ENCODE measurements at places on chromosomes 5 and 9.

DNA sequence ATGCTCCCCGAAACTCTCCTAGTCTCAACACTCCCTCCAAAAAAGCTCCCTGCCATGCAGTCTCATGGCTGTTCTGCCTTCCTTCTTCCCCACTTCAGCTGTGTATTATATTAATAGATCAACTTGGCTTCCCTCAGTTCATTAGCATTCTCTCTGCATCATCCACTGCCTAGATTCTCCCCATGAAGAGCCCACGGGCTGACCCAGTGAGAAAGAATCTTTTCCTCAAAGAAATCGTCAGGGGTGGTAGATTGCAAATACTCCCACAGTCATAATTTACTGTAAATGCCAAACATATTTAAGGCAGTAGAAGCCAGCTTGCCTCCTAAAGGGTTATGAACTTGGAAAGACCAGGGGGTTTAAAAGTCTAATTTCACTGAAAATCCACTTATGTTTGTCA is 33.5 kb downstream of the GNA14 start:
- DNase-seq = no peak

- no peak for DNase-seq
Measured at GRCh38 chr5:53908757-53909156, 348.3 kb downstream of the NDUFS4 start.

- no peak for DNase-seq
Measured at GRCh38 chr5:55481293-55481855, 53.4 kb downstream of the PLPP1 start.

GRCh38 chr9:135718616-135719015 is 16.6 kb downstream of the KCNT1 start:
- DNase-seq = no peak

GRCh38 chr9:14030375-14031059 is 283.4 kb downstream of the NFIB start:
- DNase-seq = no peak

GRCh38 chr5:62778316-62779009 is 199.8 kb downstream of the LRRC70 start:
- DNase-seq = no peak

GRCh38 chr9:34256987-34257585 is 72.0 kb downstream of the KIF24 start:
- no peak for DNase-seq

- DNase-seq = no peak
Measured at GRCh38 chr9:13607481-13608441, 328.3 kb upstream of the MPDZ start.

DNA sequence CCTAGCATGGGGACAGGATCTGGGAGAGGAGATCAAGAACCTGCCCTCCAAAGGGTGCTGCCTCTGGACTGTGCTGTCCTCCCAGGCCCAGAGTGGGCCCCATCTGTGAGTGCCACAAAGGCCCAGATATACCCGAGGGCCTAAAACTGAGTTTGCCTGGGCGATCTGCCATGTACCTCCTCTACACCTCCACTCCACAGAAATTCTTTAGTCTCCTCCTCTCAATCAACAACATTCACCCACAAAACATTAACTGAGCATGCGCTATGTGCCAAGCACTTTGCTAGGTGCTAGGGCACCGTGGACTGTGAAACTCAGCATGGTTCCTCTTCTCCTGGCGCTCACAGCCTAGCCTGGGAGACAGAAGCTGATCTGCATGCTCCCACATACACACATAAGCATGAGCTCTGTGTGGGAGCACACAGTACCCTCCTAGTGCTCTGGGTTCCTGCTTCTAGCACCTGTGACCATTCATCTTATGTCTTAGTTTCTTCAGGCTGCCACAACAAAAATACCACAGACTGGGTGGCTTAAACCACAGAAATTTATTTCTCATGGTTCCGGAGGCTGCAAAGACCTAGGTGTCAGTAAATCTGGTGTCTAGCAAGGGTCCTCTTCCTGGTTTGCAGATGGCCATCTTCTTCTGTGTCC is 82.0 kb upstream of the FSTL4 start:
- DNase-seq = no peak

- DNase-seq = no peak
Measured at GRCh38 chr5:178234121-178234749, 1.6 kb upstream of the PHYKPL start.

GRCh38 chr5:143924311-143924978 is 112.5 kb downstream of the HMHB1 start:
- no peak for DNase-seq

- no peak for DNase-seq
Measured at GRCh38 chr5:122304471-122305215, 7.4 kb upstream of the SNCAIP start.

DNA sequence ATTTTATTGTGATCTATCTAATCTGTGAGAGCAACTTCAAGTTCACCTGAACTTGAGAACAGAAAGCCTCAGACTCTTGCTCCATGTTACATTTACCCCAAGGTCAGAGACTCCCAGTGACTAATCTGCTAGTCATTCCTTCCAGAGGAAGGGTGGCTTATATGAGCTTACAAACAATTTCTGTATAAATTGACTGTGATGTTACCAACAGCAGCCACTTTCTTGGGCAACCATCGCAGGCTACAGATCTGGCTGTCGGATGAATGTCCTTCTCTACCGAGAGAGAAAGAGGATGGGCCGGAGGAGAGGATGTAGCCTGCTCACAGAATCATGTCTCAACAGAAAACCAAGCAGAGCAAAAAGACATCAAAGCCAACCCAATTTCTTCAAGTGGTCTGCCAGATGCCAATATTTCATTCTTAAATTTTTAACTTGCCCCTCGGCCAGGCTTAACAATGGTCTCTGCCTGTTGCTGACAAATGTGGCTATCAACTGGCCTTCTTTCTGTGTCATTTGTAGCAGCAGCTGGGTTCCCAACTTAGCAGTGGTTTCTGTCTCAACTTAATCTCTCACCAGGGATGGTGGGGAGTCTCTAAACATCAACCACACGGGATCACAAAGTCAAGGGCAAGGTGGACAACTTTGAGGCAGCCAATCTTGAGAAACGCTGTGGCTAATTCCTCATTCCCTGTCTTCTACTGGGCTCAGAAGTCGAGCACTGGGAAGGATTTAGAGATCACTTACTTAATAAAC is 81.3 kb downstream of the RAPGEF1 start:
- DNase-seq = no peak

DNA sequence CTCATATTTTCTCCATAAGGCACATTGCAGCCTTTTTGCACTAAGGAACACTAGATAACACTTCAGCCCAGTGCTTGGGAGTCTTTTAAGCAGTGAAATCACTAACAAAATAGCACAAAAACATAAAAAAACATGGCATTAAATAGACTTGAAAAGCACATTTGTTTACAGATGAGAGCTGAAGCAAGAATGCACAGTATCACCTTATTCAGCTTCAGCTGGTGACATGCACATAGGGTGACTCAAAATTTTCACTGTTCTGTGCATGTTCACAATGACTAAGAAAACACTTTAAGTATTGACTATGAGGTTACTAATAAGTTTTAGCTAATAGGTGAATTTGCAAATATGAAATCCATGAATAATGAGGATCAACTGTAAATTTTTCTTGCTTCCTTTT is 293.9 kb upstream of the TARS1 start:
- no peak for DNase-seq

GRCh38 chr9:20361229-20361628 is 261.1 kb downstream of the MLLT3 start:
- no peak for DNase-seq

DNA sequence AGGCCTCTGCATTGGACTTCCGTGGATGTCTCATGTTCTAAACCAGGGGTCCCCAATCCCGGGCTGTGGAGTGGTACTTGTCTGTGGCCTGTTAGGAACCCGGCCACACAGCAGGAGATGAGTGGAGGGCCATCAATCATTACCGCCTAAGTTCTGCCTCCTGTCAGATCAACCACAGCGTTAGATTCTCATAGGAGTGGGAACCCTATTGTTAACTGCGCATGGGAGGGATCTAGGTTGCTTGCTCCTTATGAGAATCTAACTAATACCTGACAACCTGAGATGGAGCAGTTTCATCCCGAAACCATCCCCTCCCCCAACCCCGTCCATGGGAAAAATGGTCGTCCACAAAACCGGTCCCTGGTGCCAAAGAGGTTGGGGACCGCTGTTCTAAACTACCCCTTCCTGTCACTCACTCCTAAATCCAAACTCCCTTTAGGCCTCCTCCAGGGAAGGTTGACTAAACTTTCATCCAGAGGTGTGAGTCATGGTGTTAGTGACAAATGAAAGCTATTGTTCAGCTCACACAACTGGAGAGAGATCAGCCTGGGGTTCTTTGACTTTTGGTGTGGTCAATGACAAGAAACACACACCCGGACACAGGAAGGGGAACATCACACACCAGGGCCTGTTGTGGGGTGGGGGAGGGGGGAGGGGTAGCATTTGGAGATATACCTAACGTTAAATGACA is 9.5 kb downstream of the KCNV2 start:
- no peak for DNase-seq

- no peak for DNase-seq
Measured at GRCh38 chr5:144013816-144014215, 156.6 kb downstream of the YIPF5 start.

DNA sequence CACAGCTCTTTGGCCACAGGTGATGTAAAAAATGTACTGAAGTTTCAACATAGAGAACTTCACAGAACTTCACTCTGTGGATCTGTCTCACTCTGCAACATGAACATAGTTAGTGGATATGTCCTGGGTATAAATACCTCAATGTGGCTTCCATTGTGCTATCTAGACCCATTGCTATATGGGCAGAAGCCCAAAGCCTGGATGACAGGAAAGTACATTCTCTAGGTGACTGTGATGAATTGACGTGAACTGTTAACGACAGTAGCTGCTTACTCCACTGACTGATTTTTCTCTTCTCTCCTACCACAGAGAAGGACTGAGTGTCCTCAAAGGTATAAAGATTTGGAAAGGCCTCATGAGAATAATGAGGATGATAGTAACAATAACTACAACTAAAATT is 270.1 kb upstream of the FTMT start:
- no peak for DNase-seq

DNA sequence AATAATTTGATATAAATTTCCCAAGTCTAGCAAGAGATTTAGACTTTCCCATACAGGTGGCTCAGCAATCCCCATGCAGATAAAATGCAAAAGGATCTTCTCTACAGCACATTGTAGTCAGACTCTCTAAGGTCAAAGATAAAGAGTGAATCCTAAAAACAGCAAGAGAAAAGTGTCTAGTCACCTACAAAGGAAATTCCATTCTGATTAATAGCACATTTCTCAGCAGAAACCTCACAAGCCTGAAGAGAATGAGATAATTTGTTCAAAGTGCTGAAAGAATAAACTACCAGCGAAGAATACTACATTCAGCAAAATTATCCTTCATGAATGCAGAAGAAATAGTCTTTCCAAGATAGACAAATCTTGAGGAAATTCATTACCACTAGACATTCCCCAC is 493.3 kb downstream of the PRELID2 start:
- DNase-seq = no peak

DNA sequence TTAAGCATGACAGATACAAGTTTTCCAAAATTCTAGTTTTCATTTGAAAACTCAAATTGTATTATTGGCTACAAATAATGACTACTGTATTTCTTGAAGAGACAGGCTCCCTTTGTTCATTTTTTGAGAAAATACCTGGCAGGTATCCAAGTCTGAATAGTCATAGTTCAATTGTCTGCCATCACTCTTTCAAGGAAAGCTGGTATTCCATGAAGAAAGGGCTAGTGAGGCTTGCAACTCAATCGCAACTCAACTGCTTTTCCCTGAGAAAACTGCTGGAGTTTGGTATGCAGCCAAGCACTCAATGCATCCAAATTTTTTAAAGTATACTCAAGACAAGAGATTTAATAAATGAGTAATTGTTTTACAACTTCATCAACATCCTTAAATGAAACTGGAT is 61.4 kb upstream of the TRIO start:
- no peak for DNase-seq

GRCh38 chr5:169610606-169611005 is 26.5 kb upstream of the DOCK2 start:
- DNase-seq = no peak

DNA sequence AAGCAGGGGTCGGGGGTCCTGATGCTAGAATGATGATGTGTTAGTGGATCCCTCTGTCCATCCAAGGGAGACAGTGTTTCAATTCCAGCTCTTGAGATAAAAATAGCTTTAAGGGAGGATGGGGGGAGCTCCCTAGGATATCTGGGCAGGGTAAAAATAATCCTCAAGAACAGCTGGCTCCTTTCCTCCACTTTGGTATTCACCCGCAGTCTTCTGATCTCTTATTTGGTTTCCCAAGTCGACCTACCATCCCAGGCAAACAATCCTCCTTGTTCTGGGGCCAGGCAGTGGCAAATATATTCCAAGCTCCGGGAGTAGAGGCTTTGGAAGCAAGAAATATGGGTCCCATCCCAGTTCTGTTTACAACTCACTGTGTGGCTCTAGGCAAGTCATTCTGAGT is 14.5 kb upstream of the COL27A1 start:
- DNase-seq = no peak

DNA sequence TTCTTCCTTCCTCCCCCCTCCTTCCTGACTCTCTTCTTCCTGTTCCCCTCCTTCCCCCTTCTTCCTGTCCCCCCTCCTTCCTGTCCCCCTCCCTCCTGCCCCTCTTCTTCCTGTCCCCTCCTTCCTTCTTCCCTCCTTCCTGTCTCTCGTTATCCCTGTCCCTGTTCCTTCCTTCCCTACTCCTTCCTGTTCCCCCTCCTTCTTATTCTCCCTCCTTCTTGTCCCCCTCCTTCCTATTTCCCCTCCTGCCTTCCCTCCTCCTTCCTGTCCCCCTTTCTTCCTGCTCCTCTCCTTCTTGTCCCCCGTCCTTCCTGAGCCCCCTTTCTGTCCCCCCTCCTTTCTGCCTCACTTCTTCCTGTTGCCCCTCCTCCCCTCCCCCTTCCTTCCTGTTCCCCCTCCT is 70.6 kb downstream of the COL5A1 start:
- no peak for DNase-seq

GRCh38 chr5:179322071-179323025 is 22.9 kb downstream of the ADAMTS2 start:
- no peak for DNase-seq

GRCh38 chr5:156261275-156261939 is 65.6 kb upstream of the SGCD start:
- no peak for DNase-seq

- no peak for DNase-seq
Measured at GRCh38 chr5:155394727-155395126, 381.2 kb downstream of the KIF4B start.
